Mesenchymal stem cell (in vitro differentiated cells and primary cell): ENCODE measurements at places on chromosomes 12 and 14.

DNA sequence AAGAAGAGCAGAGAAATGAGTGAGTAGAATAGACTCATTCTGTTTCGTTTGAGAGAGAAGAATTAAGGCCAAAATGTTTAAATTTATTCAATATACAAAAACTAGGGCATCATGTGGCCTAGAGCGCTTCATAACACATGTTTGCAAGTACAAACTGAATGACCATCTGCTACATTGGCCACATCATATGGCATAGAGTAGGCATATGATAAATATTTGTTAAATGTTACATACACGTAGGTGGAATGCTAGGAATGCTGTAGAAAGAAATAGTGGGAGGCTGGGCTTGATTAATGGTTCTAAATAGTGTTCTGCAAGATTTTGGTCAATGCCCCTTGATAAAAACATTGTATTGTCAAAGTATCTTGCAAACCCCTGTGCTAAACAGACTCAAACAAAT lies 10.8 kb downstream of the MGP start:
- no peaks in the 10 kb centered on the region for H3K36me3 ChIP-seq
- no peak overlapping the region for H3K27ac ChIP-seq

GRCh38 chr12:31298922-31299321 lies 27.0 kb downstream of the SINHCAF start:
- H3K4me3 ChIP-seq, result no peak overlapping the region
- H3K27me3 ChIP-seq, result no peaks in the 10 kb centered on the region
- peaks cover 34% of the 10 kb centered on the region for H3K36me3 ChIP-seq
- H3K27ac ChIP-seq, result no peak overlapping the region

DNA sequence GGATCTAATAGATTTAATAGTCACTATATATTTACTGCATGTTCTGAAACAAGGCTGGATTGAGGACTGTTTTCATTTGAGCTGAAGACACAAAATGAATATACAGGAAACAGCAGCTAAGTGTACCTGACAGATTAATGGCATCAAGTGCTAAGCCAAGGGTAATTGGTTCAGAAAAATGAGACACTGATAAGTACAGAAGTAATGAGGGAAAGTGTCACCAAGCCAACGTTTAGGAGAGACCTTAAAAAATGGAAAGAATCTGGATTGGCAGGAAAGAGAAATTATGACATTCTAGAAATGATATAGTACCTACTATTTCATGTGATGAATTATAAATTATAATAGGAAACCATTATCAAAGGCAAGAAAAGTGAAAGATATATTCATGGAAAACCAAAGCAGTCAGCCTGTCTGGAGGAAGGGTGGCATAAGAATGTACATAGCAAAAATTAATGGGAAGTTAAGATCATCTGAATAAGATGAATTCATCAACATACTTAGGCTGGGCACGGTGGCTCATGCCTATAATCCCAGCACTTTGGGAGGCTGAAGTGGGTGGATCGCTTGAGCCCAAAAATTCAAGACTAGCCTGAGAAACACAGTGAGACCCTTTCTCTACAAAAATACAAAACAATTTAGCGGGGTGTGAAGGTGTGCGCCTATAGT lies 21.0 kb upstream of the DUSP16 start:
- no peak for DNase-seq
- H3K27ac ChIP-seq, result no peak overlapping the region
- H3K4me3 ChIP-seq, result no peak overlapping the region
- H3K27me3 ChIP-seq, result peaks cover 6% of the 10 kb centered on the region

GRCh38 chr12:74418573-74418972 lies 119.1 kb upstream of the ATXN7L3B start:
- no peak overlapping the region for H3K4me3 ChIP-seq
- no peak for DNase-seq
- no peak overlapping the region for H3K27ac ChIP-seq
- no peaks in the 10 kb centered on the region for H3K27me3 ChIP-seq
- H3K36me3 ChIP-seq, result no peaks in the 10 kb centered on the region

DNA sequence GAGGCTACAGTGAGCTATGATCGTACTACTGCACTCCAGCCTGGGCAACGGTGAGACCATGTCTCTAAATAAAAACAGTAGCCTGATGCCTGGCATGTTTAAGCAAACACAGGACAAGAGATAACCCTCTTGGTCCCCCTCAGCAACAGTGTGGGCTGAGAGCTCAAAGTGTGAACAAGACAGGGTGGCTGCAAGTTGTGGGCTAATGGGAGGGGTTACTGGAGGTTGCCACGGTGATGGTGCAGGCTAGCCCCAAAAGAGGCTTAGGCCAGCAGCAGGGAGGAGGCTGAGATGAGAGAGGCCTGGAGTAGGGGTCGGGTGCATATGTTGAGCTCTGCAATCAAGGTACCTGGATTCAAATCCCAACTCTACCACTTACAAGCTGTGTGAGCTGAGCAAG lies 3.4 kb upstream of the LGMN start:
- H3K27me3 ChIP-seq, result peaks cover 14% of the 10 kb centered on the region
- no peak overlapping the region for H3K27ac ChIP-seq
- H3K36me3 ChIP-seq, result no peaks in the 10 kb centered on the region

- H3K27ac ChIP-seq, result no peak overlapping the region
- peaks cover 3% of the 10 kb centered on the region for H3K4me1 ChIP-seq
- H3K27me3 ChIP-seq, result no peaks in the 10 kb centered on the region
- peak; percentile 30 for DNase-seq
- H3K4me3 ChIP-seq, result no peak overlapping the region
- no peaks in the 10 kb centered on the region for H3K36me3 ChIP-seq
Observed at GRCh38 chr12:92574051-92574783, 128.6 kb upstream of the PLEKHG7 start.

GRCh38 chr12:65993173-65993572 lies 137.4 kb downstream of the LLPH start:
- DNase-seq, result no peak
- H3K27ac ChIP-seq, result no peak overlapping the region
- no peak overlapping the region for H3K4me3 ChIP-seq

DNA sequence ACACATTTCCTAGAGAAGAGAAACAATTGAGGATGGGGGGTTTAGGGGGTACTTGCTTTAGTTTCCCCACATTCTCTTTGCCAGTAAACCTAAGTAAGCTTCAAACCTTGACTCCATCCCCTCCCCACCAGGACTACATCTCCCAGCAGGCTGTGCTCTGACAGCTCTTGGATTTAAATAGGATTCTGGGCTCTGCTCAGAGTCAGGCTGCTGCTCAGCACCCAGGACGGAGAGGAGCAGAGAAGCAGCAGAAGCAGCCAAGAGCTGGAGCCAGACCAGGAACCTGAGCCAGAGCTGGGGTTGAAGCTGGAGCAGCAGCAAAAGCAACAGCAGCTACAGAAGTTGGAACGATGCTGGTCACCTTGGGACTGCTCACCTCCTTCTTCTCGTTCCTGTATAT lies 20.6 kb downstream of the RDH12 start:
- H3K4me1 ChIP-seq, result no peaks in the 10 kb centered on the region
- peaks cover 58% of the 10 kb centered on the region for H3K27me3 ChIP-seq
- peak overlapping the region; percentile 54 for H3K4me3 ChIP-seq
- no peaks in the 10 kb centered on the region for H3K36me3 ChIP-seq
- no peak for DNase-seq

DNA sequence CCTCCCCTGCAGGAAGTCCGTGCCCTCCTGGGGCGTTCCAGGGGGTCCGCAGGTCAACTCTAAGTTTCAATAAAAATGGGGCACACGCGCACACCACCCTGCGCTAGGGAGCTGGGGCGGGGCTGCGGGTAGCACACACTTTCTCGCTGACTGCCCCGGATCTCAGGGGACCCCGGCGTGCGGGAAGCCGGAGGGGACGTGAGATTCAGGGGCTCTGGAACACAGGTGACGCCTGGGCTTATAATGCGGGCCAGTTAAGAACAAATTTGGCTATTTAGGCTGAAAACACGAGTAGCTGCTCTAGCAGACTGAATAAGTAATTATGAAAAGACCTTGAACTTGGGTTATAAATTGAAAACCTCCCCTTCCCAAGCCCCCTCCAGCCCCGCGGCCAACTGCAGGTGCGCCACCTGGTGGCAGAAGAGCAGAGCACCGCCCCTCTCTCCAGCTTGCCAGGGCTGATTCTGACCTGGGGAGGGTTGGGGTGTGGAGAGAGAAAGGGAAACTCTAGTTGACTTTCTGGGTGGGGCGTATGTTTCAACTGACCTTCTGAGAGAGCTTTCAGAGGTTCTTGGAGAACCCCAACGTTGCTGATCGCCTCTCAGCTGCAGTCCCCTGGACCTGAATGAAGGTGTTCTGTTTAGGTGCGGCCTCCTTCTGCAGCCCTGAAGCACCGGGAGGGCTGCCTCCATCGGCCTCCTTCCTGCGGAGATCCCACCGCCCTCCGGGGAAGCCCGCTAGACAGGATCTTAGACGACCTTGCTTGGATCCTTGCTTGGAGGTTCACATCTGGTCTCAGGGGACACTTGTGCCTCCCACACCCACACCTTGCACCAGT lies 118.4 kb upstream of the EVL start:
- no peak overlapping the region for H3K4me3 ChIP-seq
- H3K36me3 ChIP-seq, result peaks cover 9% of the 10 kb centered on the region
- peaks cover 14% of the 10 kb centered on the region for H3K27me3 ChIP-seq
- DNase-seq, result peak; percentile 21

- H3K4me1 ChIP-seq, result no peaks in the 10 kb centered on the region
- H3K36me3 ChIP-seq, result no peaks in the 10 kb centered on the region
- no peaks in the 10 kb centered on the region for H3K27me3 ChIP-seq
- DNase-seq, result no peak
- H3K27ac ChIP-seq, result no peak overlapping the region
Observed at GRCh38 chr12:89551747-89552146, 25.9 kb upstream of the POC1B start.

DNA sequence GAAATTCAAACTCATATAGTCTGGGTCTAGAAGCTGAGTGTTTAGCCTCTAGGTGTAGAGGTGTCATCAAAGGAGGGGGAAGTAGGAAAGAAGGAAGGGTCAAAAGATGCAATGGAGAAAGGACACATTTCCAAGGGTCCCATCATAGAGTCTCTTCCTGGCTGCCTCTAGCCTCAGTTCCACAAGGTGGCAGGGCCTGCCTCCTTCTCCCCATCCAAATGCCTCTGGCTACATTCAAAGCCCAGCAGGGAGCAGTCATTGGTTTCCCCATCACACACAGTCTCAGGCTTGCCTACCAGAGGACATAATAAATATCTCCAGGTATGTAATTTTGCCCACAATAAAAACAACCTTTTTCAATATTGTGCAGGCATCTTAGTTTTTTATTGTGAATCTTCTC lies 2.1 kb upstream of the CCT2 start:
- H3K27ac ChIP-seq, result no peak overlapping the region
- H3K27me3 ChIP-seq, result no peaks in the 10 kb centered on the region
- DNase-seq, result no peak
- no peaks in the 10 kb centered on the region for H3K4me1 ChIP-seq

- H3K4me3 ChIP-seq, result no peak overlapping the region
- DNase-seq, result peak; percentile 68
- H3K4me1 ChIP-seq, result no peaks in the 10 kb centered on the region
- H3K27me3 ChIP-seq, result no peaks in the 10 kb centered on the region
Observed at GRCh38 chr12:27048822-27049752, 26.7 kb downstream of the MED21 start.
